NCI-H1105 (cell line): ENCODE measurements at places on chromosomes 3 and 15.

DNA sequence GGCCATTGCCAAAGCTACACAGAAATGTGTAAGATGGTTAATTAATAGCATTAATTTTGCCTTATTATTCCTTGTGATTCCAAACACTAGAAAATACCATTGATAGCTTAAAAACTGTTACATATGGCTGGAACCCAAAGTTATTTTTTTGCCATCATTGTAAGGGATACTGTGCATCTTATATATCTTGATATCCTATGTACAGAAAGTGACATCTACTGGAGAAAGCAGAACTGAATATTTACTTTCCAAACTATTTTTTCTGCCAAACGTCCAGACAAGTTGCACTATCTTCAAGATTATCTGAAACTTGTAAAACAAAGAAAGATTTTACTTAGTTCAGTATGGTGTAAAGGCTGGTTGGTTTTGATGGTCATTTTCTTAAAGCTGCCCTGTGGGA, 33.3 kb upstream of the MEIS2 start:
- no peak for DNase-seq

- DNase-seq = no peak
These were observed 22.6 kb upstream of the COMMD4 start for GRCh38 chr15:75313116-75313845.

DNA sequence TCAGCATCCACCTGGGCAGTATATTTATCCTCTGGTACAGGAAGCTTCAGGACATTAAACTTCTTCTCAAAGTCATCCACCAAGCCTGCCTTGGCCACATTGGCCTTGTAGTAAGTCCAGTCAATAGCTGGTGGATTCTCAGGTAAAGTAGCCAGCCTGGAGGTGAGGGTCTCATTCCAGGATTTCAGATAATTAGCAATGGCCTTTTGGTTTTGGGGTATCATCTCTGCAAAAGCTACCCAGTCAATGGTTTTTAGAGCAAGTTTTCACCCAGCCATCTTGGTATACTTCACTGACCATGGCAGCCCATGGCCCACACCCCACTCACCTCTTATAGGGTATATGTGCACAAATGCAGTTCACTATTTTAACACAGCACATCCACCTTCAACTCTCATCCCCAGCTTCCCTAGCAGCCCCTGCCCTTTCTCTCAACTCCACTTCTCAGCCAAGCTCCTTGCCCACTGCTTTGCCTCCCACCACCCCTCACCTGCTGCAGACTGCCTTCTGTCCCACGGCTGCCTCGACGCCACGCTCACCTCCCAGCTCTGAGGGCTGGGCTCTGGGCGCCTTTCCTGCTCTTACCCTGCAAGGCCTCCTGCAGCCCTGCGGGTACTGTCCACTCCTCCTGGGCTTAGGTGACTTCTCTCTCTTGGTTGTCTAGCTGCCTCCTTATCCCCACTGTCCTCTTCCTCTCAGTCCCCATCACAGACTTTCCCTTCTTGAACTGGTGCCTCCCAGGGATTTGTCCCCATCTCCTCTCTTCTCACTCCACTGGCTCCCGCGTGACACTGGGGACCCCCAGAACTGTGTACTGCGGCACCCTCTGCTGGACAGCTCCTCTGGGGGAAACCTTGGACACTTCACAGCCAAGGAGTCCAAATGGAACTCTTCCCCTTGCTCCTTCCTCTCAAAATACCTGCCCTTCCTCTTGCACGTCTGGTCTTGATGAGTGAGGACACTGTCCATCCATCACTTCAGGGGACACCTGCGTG, 1.7 kb upstream of the TGM5 start:
- DNase-seq = no peak

GRCh38 chr15:67768313-67768977, 56.9 kb upstream of the SKOR1 start:
- no peak for DNase-seq

GRCh38 chr3:57586778-57587177, 10.4 kb downstream of the ARF4 start:
- no peak for DNase-seq

- no peak for DNase-seq
These were observed 79.8 kb downstream of the RFTN1 start for GRCh38 chr3:16433701-16434151.

- no peak for DNase-seq
These were observed 3.3 kb upstream of the DCP1A start for GRCh38 chr3:53350652-53351051.

DNA sequence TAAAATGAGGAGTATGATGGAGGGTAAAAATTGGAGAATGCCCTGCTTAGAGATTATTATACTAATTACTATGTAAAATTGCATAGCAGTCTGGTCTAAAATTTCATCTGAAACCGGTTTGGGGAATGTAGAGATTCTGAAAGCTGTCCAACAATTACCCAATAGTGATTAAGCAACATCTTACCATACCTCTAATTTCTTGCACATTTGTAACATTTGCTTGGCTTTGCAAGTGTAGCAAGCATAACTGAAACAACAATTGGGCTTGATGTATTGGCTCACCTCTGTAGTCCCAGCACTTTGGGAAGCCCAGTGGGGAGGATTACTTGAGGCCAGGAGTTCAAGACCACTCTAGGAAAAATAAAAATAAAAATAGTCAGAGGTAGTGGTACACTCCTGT, 17.4 kb downstream of the AADACL2 start:
- no peak for DNase-seq

GRCh38 chr3:58899953-58900298, 149.9 kb downstream of the CFAP20DC start:
- no peak for DNase-seq

GRCh38 chr3:151144760-151145159, 58.3 kb downstream of the GPR171 start:
- no peak for DNase-seq

- DNase-seq = no peak
These were observed 22.3 kb downstream of the CD200 start for GRCh38 chr3:112355307-112355687.

- no peak for DNase-seq
These were observed 61.5 kb downstream of the PRICKLE2 start for GRCh38 chr3:64163755-64164148.

- no peak for DNase-seq
These were observed 32.6 kb downstream of the EEFSEC start for GRCh38 chr3:128185630-128186447.

DNA sequence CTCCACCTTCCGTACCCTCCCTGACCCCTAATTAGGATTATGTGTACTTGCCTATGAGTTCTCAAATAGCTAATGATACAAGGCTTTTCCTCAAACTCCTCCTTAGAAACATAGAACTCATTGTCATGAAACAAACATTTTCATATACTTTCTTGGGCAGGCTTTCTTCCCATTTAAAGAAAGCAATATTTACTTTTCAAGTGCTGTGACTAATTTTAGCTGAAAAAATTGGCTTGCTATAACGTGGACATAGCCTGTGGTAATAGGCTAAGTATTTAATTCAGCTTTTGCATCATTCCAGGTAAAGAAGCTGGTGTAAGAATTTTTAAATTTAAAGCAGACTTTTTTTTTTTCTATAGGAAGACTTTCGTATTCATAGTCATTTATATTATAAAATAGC, 208.7 kb downstream of the SOX2 start:
- no peak for DNase-seq

DNA sequence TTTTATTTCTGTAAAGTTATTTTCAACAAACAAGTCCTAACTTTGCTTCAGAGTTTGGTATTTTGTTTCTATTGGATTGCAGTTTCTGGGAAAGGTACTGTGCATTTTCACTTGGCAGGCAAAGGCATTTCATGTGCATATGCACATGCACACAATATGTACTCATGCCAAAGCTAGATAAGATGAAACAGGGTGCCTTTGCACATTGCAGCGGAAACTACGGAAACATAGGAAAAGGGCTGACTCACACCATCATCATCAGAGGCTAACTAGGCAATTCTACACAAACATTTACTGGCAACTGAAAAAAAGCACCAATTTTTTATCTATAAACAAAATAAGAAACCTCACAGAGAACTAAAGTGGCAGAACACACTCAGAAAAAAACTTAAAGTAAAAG, 550.6 kb upstream of the NECTIN3 start:
- no peak for DNase-seq

DNA sequence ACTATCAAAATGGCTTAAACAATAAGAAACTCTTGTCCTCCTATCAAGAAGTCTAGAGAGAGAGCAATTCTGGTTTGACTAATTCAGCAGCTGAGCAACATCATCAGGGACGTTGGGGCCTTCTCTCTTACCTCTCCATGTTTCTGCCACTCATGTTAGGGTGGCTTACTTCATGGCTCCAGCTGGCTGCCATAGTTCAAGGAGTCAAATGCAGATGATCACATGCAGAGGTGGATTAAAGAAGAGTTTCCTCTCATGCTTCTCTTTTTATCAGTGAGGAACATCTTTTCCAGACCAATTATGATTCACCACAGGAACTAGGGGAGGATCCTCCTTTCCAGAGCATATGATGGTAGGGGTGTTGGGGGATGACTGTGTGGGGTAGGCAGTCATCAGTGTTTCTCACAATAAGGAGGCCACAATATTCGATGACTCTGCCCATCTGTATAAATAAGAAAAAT, 45.5 kb downstream of the NEK11 start:
- no peak for DNase-seq

DNA sequence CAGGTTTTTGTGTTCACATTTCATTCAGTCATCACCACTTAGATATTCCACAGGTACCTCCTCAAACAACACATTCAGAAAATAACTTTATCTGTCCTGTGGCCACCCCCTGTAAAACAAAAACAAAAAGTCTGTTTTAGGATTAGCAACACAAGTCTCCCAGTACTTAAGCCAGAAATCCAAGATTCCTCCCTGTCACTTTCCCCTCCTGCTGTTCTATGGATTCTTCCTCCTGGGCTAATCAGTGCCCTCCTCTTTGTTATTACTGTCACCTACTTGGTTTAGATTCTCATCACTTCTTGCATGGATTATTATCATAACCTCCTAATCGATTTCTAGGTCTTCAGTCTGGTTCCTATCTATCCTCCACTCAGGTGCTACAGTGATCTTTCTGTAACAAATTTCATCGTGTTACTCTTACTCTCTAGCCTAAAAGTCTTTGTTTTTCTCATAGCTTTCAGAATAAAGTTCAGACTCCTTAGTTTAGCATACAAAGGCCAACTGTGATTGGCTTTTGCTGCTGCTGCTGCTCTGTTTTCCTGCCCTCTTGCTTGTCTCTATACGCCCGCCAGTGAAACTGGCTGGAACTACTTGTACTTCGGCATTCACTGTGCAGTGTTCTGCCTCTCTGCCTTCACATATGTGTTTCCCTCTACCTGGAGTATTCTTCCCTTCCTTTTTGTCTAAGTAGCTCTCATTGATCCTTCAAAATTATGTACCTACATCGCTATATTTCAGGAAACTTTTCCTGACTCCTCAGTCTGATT, 32.2 kb downstream of the PPP2R3A start:
- no peak for DNase-seq

- no peak for DNase-seq
These were observed 6.7 kb downstream of the CMTM8 start for GRCh38 chr3:32245200-32245599.

GRCh38 chr3:121870717-121871116, 23.5 kb upstream of the SLC15A2 start:
- no peak for DNase-seq

- DNase-seq = no peak
These were observed 28.7 kb downstream of the TAMM41 start for GRCh38 chr3:11818033-11818432.
